Activated CD4-positive, alpha-beta T cell treated with anti-CD3 and anti-CD28 coated beads, Interleukin-2, amount 50 U/mL, for 48 hours (primary cell): ENCODE measurements at places on chromosomes 12 and 14.

- no peak for DNase-seq
These were observed 1.2 kb upstream of the PA2G4 start for GRCh38 chr12:56103066-56103711.

GRCh38 chr14:86104691-86105265 is 574.8 kb downstream of the FLRT2 start:
- no peak for DNase-seq

- DNase-seq: no peak
These were observed 32.1 kb downstream of the SPX start for GRCh38 chr12:21558100-21558679.

DNA sequence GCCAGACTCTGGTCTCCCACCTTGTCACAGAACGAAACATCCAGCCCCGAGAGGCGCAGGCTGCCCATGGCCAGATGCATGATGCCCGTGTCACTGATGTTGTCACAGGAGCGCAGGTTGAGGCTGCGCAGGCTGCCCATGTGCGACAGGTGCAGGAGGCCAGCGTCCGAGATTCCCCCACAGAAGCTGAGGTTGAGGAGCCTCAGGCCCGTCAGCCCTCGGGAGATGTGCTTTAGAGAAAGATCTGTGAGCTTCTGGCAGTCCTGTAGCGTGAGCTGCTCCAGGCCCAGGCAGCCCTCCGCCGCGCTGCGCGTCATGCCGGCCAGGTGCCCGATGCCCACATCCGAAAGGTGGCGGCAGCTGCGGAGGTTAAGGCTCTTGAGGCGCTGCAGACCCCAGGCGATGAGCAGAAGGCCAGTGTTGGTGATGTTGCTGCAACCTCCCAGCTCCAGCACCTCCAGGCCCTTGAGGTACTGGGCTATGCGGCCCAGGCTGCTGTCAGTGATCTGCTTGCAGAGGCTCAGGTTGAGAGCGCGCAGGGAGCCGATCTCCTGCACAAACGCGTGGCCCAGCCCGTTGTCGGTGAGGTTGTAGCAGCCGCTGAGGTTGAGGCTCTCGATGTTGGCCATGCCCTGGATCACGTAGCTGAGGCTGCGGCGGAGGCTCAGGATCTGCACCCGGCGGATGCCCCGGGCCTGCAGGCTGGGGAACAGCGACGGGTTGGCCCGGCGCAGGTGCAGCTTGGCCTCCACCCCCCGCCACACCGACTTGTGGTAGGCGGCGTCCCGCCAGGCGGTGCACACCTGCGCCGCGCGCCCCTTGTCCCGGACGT is 991 bp downstream of the FBXL14 start:
- DNase-seq: peak; percentile 61

DNA sequence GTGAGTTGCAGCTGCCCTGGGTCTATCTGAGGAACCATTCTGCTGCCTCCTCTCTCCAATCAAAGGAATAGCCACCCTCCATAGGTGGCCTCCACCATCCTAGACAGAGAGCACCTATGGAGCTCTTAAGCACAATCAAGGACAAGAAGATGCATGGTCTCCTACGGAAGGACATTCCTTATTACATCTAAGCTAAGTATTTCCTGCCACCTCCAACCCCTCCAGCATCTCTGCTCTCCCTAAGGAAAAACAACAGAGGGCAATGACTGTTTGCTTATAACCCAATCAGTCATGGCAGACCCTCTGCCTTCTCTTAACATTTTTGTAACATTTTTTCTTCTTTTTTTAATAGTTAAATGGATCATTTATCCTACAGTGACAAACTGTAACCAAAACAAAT is 14.8 kb upstream of the OR6J1 start:
- no peak for DNase-seq

- DNase-seq: no peak
These were observed 98.7 kb upstream of the PDZRN4 start for GRCh38 chr12:41089438-41089837.

- no peak for DNase-seq
These were observed 61.8 kb downstream of the PHLDA1 start for GRCh38 chr12:75969768-75970167.

DNA sequence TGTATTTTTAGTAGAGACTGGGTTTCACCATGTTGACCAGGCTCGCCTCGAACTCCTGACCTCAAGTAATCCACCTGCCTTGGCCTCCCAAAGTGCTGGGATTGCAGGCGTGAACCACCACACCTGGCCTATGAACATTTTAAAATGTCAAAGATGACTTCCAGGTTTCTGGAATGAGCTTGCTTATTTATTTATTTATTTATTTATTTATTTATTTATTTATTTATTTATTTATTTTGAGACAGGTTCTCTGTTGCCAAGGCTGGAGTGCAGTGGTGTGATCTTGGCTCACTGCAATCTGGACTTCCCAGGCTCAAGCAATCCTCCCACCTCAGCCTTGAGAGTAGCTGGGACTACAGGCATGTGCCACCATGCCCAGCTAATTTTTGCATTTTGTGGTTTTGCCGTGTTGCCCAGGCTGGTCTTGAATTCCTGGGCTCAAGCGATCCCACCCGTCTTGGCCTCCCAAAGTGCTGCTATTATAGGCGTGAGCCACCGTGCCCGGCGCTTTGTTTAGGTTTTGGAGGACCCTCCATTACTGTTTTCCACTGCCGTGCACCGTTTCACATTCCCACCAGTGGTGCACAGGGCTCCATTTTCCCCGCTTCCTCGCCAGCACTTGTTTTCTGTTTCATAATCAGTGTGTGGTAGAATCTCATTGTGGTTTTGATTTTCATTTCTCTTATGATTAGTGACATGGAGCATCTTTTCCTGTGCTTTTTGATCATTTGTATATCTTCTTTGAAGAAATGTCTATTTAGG is 6.4 kb upstream of the CFAP251 start:
- DNase-seq: peak; percentile 57

GRCh38 chr12:26648584-26648983 is 184.4 kb downstream of the ITPR2 start:
- no peak for DNase-seq

GRCh38 chr14:54002653-54003052 is 46.0 kb upstream of the BMP4 start:
- DNase-seq: no peak

DNA sequence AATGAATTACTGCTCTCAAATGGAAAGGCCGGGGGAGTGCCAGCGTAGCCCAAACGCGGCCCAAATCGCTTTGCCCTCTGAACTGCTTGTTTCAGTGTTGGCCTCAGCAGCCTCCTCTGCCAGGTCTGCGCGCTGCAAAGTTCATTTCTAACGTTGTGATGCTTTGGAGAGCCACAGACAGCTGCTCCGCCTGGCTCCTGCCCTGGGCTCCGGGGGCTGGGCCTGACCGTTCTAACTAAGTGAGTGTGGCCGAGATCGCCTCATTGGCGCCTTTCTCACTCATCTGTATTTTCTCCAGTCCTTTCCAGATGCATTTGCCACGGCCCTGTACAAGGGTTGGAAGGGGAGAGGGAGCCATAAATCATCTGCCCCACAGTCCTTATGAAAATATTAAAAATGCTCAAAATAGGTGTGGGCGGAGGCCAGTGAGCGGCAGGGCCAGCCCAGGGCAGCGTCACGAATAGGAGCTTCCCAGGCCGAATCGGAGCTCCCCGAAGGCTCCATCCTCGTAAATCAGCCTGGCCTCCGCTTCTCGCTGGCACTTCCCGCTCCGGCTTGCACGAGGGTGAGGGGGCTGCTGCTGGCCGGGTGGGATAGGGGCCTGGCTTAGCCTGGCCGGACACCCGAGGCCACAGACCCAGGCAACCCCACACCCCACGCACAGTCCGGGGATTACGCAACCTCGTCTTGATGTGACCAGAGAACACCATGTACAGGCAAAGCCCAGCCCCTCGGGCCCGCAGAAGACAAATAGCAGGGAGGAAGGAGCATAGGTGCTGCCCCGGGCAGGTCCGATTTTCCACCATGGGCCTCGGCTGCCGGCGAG is 196.6 kb upstream of the DIO3 start:
- no peak for DNase-seq

DNA sequence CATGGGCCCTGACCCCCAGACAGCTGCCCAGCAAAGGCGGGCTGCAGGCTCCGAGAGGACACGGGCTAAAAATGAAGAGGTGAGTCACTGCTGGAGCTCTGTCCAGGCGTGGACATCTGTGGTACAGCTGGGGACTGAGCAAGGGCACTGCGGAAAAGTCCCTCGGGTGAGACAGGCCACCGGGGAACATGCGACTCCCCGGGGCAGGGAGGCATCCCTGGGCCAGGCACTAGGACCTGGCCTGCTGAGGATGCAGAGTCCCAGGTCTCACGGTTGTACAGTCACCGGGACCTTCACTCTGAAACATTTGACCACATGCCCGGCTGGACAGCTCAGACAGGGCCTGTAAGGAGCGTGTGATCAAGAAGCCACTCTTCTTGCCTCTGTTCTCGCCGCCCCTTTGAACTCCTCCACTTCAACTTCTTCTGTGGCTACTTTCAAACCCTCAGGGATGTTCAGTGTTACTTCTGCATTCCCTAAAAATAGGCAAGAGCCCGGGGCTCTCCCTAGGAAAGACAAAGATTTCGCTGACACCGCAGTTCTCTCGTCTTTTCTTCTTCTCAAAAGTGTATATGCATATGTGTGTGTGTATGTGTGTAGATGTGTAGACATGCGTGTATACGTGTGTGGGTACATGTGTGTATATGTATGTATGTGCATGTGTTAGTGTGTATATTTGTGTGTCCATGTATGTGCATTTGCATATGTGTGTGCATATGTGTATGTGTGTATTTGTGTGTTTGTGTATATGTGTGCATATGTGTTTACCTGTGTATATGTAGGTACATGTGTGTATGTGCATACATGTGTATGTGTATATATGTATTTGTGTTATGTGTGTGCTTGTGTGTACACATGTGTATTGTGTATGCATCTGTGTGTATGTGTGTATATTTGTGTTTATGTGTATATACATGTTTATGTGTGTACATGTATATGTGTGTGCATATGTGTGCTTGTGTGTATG is 5.0 kb upstream of the RFLNA start:
- DNase-seq: no peak

- no peak for DNase-seq
These were observed 37.8 kb downstream of the MYO1H start for GRCh38 chr12:109385339-109386058.

DNA sequence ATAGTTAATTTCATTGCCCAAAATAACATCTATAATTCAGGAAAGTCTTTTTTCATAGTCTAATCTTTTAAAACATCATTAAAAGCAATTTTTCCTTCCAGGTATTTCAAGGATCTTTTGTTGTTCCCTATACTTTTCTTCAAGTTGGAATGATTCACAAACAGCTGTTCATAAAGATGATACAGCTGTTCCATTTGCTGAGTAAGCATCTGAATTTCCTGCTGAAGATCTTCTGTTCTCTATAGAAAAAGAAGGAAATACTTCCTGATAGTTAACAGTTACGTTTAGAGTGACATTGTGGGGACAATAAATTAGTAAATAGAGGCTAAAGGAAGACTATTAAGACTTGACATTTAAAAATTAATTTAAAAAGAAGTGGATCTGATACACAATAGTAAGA is 30.3 kb upstream of the ESR2 start:
- no peak for DNase-seq

DNA sequence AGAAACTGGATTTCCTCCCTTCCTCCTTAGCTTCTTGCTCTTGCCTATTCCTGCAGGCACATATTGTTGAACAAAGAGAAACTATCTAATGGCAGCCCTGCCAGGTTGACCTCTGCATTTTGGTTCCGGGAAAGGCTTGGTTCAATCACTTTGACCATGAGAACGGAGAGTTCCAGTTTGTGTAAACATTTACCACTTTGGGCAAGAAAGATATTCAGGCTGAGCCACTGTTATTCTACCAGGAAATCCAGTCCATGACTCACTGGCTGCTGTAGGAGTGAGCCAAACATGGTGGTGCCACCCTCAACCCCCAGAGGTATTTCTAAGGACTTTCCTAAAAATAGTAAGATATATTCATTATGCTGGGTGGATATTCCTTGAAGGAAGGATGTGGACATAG is 242.2 kb upstream of the OR4E1 start:
- no peak for DNase-seq

GRCh38 chr12:116502141-116502725 is 56.9 kb upstream of the MAP1LC3B2 start:
- no peak for DNase-seq

GRCh38 chr14:90830931-90831701 is 14.9 kb upstream of the TTC7B start:
- no peak for DNase-seq
